ENCODE measurements at places on chromosomes 1 and 21. TPM values are rescaled to one million over a fixed set of nuclear protein-coding genes. Genes with fewer than 3 reads are reported as not detected.

DNA sequence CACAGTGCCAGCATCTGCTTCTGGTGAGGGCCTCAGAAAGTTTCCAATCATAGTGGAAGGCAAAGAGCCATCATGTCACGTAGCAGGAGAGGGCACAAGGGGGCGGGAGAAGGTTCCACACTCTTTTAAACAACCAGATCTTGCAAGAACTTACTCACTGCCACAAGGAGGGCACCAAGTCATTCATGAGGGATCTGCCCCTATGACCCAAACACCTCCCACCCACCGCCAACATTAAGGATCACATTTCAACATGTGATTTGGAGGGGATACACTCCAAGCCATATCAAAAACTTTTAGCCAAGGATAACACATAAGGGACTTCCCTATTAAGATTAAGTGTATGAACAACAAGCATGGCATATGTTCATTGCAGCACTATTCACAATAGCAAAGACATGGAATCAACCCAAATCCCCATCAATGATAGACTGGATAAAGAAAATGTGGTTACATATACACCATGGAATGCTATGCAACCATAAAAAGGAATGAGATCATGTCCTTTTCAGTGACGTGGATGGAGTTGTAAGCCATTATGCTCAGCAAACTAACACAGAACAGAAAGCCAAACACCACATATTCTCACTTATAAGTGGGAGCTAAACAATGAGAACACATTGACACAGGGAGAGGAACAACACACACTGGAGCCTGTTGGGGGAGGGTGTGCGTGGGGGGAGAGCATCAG, 19.9 kb upstream of the SLC35F3 start:
- no peak for DNase-seq

TENT5C gene
- total RNA-seq = 0.84 TPM

- DNase-seq = no peak
Observed at GRCh38 chr1:172723251-172723650, 64.3 kb downstream of the FASLG start.

- DNase-seq = no peak
Observed at GRCh38 chr1:110094931-110095654, 17.1 kb upstream of the UBL4B start.

ANKRD35 gene
- 1.8 TPM for total RNA-seq

- DNase-seq = no peak
Observed at GRCh38 chr1:160410406-160411005, 10.1 kb downstream of the VANGL2 start.

CYB561D1 gene
- 7.4 TPM for total RNA-seq

DNA sequence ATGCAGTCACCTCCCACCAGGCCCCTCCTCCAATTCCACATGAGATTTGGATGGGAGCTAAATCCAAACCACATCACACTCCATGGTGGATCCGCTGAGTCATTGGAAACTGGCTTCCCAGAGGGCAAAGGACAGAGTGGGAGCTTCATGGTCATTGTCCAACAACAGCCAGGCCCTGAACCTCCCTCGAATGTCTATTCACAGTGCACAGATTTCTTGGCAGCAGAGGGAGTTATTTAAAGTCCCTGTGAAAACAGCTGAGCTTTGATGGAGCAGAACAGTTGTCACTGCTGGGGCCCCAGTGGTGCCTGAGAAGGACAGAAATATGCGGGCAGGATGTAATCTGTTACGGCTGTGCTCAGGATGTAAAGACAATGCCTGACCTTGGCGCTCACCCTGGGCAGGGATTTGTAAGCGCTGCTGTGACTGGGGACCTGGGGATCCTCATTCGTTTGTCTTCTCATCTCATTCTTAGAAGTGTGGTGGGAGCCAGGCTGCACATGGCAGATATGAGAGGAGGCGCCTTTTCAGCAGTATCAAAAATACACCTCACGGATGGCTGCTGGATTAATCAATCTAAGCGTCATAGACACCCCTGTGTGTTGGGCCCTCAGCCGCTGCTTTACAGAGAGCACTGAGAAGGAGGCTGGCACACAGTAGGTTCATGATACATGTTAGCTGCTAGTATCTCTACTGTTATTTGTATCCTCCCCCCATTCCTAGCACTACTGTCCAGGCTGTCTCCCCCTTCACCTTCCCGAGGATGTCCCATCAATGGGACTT, 439.4 kb downstream of the PTPRU start:
- no peak for DNase-seq

GRCh38 chr1:20308569-20308968, 17.9 kb downstream of the VWA5B1 start:
- DNase-seq = no peak

TAS1R1 gene
- not detected for total RNA-seq

- DNase-seq = no peak
Observed at GRCh38 chr1:221170171-221170570, 290.9 kb downstream of the HLX start.

DNA sequence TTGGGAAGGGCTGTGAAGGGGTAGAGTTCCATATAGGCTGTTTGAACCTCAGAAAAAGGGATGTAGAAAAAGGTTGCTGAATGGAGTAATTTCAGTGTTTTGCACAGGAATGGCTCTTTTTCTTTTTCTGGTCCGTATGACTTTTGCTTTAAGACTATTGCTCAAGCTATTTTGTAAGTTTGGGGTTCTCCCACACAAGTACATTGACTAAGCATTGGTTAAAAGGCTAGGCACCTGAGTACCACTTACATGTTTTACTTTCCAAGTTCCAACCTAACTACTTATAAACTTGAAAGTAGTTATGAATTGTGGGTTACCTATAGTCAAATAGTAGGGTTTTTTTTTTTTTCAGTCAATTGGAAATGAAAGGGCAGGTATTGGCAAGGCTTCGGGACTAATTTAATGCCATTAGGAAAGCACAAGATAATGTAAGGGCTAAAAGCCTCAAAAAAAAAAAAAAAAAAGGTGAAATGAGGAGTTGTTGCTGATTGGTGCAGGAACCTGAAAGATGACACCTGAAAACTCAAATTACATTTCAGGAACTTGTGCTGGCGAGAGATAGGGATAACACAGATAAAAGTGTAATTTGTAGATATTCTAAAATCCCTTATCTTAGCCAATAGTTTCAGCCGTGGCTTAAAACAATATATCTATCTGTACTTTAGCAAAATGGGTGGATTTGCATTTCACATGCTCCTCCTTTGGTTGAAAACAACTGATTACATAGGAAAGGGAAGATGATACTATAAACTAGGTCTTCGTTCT, 209.5 kb downstream of the RPS6KC1 start:
- DNase-seq = no peak

GRCh38 chr1:21703318-21703963, 34.3 kb upstream of the RAP1GAP start:
- peak; percentile 90 for DNase-seq

GRCh38 chr1:206117151-206117948, at the start of gene AVPR1B:
AVPR1B (minus strand) TSS chr1:206117388; CDS start chr1:206116890, 498 bp downstream.
- DNase-seq = no peak

RCAN1 gene
- 66.2 TPM for total RNA-seq

NR1I3 gene
- total RNA-seq = not detected

IGSF9 gene
- total RNA-seq = not detected

GRCh38 chr21:34190576-34191321, 117.4 kb downstream of the MRPS6 start:
- no peak for DNase-seq

GNAT2 gene
- total RNA-seq = 0.34 TPM

OR2T3 gene
- total RNA-seq = not detected

DNA sequence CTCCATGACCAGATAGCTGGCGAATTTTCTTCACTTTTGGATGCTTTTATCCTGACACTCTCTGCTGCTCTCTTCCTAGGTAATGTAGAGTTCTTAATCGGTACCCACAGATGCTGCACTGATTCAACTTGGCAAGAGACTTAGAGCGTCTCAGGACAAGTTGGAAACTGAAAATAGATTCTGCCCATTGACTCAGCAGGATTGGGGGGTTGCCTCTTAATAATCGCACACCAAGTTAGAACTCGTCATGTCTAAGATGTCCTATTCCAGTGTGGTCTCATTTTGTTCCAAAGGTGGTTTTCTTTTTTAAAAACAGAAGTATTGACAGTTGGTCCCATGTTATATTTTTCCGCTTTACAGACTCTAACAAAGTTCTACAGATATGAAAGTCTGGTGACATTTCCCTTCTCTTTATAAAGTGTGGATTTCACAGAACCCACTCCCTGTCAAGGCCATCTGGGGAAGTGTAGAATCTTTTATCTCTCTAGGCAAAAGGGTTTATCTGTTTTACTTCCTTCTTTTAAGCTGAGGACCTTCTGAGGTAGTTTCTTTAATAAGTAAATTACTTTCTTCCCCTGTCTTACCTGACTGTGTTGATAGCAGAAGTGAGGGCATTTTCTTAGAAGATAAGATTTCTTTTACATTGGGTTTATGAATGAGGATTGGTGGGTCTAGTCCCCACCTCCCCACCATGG, 12.1 kb upstream of the DIPK1A start:
- DNase-seq = no peak

LGALS8 gene
- total RNA-seq = 36.0 TPM

FNDC5 gene
- 0.93 TPM for total RNA-seq

DNA sequence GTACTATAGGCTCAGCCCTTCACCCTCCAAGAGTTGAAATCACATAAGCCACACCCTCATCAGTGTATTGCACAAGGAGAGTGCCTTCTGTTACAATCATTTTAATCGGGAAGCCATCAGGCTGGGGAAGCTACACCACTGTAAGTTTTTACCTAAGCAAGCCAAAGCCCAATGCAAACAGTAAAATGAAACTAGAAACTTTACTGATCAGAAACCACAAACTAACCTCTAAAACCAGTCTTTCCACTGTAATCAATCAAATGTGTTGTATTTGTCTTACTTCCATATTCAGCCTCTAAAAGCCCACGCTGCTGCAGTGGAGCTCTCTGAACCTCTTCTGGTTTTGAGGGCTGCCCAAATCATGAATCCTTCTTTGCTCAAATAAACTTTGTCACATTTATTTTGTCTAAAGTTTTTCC, 26.2 kb downstream of the CAPN8 start:
- no peak for DNase-seq

WDR64 gene
- total RNA-seq = not detected

DNA sequence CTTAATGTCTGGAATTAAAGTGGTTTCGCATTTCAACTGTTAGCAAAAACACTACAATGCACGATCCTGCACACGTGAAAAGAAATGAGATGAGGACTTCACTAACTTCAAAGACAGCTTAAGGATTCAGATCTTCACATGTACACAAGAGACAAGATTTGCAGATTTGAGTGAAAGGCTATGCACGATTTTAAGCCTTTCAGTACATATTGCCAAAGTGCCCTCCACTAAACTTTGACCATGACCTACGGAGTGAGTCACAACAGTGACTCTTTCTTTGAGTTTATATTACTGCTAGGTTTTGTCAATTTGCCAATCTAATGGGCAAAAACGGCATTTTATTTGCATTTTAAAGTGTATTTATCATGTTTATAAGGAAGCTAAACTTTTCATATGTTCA, 41.2 kb upstream of the CR1L start:
- DNase-seq = peak; percentile 28

SAMD13 gene
- total RNA-seq = 0.45 TPM

- DNase-seq = no peak
Observed at GRCh38 chr1:115229016-115229415, 109.0 kb downstream of the NGF start.

CRYBG2 gene
- 0.45 TPM for total RNA-seq

- DNase-seq = no peak
Observed at GRCh38 chr1:7109901-7110300, 324.6 kb downstream of the CAMTA1 start.

NOC2L gene
- total RNA-seq = 119 TPM

CRNN gene
- not detected for total RNA-seq

GRCh38 chr1:37901191-37901892, 42.0 kb upstream of the MTF1 start:
- no peak for DNase-seq

- no peak for DNase-seq
Observed at GRCh38 chr1:118023199-118023598, 93.7 kb downstream of the WDR3 start.

- no peak for DNase-seq
Observed at GRCh38 chr1:52153898-52154297, 12.0 kb downstream of the ZFYVE9 start.

DNA sequence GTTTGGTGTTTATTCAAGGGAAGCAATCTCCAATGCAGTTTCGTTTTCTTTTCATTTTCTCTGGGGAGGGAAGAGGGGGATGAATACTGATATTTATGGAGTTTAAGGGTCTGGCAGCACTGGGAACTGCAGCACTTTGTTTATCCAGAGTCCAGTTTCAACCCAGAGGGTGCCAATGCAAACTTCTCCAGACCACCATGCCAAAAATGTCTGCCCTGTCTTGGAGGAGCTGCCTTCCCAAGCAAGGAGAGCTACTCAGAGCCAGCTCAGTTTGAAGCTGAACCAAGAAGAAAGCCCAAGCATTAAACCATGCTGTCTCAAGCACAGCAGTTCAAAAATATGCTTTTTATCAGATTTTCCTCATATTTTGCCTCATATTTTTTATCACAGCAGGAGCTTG, 589.7 kb downstream of the LMO4 start:
- no peak for DNase-seq

DNA sequence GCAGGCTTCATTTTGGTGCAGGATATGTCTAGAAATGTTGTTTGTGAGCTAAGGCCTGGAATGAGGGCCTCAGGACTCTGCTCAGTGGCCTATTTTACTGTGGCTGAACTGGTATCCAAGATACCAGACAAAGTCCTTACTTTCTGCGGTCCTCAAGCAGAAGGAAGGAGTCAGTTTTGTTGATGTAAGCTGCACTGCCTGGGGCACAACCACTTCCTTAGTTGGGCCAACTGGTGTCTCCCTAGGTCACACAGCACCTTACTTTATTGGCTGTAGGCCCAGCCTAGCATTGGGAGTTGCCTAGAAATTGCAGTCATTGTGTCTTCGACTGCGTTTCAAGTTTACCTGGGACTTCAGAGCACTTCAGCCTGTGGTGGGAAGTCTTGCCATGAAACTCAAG, 1322.7 kb downstream of the AMY1C start:
- DNase-seq = no peak

DNA sequence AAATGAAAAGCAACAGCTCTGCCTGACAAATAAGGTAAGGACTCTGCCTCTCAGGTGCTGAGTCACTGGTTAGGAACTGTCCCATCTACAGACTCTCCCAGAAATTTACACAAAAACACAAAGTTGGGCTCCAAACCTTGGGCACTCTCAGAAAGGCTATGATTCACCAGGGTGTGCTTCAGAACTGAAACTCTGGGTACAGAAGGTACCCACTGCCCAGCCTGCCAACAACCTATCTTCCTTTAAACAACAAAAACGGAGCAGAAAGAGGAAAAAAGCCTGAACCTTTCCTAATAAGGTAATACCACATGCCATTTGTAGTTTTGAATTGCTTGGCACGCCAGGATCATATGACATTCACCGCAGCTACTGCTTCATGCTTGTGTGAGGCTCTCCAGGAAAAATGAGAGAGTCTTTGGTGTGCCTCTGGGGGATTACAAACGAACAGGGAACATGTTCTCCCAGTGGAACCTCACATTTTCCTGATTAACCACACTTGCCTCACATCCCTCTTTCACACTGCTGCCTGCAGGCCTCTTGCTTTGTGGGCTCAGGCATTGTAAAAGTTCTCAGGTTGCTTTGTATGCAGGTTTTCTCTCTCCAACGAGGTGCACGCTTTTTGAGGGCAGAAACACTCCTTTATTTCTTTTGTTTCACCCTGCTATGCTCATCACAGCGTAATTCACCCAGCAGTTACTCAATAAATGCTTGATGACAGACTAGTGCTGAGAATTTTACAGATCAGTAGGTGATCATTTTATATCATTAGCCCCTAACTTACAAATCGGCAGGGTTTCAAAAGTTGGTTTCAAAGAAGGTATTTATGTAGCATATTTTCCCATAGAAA, 65.1 kb downstream of the GADD45A start:
- peak; percentile 77 for DNase-seq
